ENCODE measurements at places on chromosomes 7 and 10. TPM values are rescaled to one million over a fixed set of nuclear protein-coding genes. Genes with fewer than 3 reads are reported as not detected.

GRCh38 chr10:74936577-74937265, 110.3 kb downstream of the KAT6B start:
- peak; percentile 32 for DNase-seq

DNA sequence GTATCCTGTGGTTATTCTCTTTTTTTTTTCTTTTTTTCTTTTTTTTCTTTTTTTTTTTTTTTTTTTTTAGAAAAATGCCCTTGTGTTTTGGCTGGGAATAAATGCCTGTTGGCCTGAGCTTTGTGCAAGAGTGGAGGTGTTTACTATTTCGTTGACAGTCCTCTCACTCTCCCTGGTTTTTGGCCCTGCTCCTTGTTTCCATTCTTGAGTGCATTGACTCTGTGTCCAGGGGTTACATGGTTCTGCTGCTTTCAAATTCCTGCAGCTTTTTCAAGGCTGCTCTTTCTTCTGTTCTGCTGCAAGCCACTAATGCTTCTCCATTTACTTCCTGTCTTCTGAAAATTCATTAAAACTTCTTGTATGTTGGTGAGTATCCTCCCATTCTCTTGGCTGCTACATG, 59.7 kb upstream of the TBX20 start:
- DNase-seq: no peak

DNA sequence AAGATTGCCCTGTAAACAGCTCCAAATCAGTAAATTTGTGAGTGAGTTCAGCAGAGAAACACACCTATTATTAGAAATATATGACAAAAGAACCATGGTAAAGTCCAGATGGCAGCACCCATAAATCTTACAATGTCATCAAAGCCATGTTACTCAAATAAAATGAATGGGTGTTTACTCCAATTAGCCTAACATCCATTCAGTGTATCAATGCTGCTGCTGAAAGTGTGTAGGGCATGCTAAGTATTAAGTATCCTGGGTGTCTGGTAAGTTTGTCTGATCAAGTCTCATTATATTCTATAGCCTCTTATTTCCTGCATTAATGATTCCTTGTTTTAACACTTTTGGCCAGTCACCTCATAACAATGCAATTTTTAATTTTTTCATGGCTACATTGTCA, 185.5 kb upstream of the STEAP4 start:
- DNase-seq: no peak

The TMEM196 gene
- not detected for polyA plus RNA-seq

The SEMA3C gene
- 124 TPM for polyA plus RNA-seq
